Activated gamma-delta T cell treated with anti-CD3 and anti-CD28 coated beads, Interleukin-2, amount 50 U/mL, for 16 hours (primary cell): ENCODE measurements at places on chromosomes 5 and 9.

- DNase-seq = no peak
Observed at GRCh38 chr9:106467113-106467864, 395.7 kb upstream of the ZNF462 start.

DNA sequence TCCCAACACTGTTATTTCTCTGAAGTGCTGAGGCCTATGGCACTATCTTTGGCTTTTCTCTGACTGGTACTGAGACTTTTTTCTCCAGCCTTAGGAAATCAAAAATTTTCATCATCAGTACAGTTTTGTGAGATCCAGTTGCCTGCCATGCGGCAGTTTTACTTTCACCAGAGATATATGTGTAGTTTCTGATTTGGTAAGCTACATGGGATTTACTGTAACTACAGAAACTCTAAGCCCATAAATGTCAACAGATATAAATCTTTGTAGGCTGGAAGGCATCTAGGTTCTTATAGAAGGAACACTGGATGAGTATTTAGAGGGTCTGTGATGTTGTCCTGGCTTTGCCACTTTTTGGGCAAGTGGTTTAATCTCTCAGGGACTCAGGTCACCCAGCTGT, 69.0 kb downstream of the DOCK2 start:
- DNase-seq = no peak

GRCh38 chr9:111263116-111263515, 66.9 kb downstream of the OR2K2 start:
- no peak for DNase-seq

DNA sequence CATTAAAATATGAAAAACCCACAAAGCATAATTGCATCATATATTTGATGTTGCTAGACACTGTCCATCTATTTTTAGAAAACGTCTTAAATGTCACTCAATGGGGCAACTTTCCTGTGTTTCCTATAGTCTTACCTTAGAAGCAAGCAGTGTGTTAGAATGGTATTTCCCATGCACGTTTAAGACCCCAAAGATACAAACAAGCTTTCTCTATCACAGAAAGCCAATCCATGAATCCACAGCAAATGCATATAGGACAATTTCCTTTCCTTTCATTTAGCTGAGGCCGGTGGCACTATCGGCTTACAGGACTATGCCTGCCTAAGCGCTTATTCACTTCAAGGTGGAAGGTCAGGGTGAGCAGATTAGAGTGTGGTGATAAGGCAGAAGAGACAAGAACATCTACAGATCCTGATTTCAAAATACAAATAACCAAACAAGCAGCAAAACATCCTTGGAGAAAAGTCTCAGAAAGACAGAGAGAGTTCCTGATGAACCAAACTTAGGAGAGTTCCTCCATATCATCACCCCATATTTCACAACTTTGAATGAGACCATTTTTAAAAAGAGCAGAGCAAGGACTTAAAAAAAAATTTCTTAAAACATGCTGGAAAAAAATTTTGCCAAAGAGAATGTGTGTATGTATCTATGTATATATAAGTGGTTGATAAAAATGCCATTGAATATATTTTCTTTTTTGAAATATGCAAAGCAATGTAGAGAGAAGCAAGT, 57.2 kb downstream of the MEF2C start:
- DNase-seq = no peak

DNA sequence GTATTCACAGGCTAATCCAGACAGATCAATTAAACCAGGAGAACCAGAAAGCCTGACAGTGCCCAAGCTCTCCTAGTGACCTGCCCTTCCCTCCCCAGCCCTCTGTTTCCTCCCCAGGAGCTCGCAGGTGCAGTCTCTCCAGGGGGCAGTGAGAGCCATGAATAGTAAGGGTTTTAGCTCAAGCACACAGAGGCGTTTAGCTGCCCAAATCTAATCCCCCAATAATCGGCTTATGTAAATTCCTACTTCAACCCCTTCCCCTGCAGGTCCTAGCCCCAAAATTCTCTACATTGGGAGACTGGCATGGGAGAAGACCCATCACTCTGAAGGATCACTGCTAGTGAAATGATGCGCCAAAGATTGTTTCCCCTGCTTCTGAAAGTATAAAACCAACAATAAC, 10.5 kb upstream of the TAL2 start:
- DNase-seq = no peak

DNA sequence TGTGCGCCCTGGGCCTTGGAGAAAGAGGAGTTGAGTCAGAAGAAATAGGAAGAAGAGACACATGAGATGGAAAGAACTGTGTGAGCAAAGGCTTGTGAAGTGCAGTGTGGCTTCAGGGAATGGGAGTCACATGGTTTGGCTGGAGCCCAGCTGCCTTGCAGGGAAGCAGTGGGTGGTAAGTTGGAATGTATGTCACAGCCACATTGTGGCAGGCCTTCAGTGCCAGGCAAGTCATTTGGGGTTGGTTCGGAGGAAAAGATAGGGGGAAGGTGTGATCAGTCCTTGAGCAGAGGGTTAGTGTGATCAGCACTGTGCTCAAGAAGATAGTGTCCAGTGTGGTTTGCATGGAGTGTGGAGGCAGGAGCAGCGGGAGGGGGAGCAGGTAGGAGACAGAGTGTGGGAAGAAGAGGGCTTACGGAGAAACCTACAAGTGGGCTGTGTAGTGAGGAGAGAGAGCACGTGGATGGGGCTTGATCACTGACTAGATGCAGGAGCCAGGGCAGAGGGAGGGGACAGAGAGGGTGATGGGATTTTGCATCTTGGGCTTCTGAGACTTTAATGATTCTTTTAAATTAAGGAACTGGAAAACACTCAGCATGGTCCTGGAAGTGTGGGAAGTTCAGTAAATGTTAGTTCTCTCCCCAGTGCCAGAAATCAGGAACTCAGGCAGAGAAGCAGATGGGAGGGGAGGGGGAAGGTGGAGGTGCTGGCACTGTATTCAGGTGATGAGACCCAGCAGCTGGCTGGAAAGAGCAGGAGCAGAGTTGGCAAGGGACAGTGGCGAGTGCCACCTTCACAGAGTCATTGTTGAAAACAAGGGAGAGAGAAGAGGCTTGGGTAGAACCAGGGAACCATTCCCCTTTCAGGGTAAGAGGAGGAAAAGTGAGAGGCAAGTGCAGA, 46.6 kb downstream of the ARHGAP26 start:
- DNase-seq = no peak

DNA sequence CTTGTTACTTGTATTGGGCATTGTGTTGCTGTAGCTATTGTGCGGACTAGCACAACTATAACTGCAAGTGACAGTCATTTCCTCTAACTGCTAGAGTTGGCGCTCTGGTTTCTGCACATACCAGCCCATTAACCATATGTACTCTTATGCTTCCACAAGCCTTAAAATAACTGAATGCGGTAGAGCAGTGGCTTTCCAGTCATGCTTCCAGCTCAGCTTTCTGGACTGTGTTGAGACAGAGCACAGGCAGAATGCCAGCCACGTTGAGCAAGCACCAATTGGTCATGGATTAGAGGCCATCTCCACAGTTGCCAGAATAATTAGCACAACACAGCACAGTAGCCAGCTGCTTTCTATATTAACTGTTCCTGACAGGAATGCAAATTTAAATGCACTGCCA, 12.2 kb downstream of the INVS start:
- DNase-seq = no peak

DNA sequence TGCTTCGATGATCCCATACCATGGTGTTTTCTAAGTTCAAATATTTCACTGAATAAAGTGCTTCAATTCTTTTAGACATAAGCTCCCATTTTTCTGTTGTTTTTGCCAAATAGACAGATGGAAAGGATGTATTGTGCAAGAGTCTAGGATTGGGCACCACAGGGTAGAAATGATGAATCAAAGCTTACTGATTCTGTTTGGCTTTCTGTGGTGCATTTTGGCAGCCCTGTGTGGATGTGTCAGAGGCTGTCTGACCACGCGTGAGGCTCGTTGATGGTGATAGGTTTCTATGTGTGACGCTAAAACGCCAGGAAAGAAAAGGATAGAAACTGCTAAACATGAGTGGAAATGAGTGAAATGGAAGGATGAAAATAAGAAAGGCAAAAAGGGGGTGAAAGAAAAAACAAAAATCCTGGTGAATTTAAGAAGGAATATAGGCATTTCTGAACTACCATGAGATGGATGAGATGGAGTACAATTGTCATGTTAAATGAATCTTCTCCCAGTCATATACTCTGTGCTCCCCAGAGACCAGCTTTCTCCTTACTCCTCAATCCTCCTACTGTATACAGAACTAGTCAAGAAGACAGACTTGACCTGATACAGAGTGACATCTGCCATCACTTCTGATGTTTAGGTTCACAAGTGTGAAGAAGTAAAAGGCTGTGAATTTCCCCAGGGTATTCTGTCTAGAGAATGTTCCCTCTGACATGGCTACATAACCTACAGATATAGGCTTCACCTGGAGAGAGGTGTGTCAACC, 54.4 kb downstream of the ANKH start:
- DNase-seq = no peak

GRCh38 chr5:154782326-154782725, 27.1 kb downstream of the LARP1 start:
- DNase-seq = no peak

GRCh38 chr5:134249469-134250379, 23.9 kb upstream of the PPP2CA start:
- no peak for DNase-seq

GRCh38 chr5:73519531-73520283, 21.5 kb downstream of the BTF3 start:
- peak; percentile 52 for DNase-seq

DNA sequence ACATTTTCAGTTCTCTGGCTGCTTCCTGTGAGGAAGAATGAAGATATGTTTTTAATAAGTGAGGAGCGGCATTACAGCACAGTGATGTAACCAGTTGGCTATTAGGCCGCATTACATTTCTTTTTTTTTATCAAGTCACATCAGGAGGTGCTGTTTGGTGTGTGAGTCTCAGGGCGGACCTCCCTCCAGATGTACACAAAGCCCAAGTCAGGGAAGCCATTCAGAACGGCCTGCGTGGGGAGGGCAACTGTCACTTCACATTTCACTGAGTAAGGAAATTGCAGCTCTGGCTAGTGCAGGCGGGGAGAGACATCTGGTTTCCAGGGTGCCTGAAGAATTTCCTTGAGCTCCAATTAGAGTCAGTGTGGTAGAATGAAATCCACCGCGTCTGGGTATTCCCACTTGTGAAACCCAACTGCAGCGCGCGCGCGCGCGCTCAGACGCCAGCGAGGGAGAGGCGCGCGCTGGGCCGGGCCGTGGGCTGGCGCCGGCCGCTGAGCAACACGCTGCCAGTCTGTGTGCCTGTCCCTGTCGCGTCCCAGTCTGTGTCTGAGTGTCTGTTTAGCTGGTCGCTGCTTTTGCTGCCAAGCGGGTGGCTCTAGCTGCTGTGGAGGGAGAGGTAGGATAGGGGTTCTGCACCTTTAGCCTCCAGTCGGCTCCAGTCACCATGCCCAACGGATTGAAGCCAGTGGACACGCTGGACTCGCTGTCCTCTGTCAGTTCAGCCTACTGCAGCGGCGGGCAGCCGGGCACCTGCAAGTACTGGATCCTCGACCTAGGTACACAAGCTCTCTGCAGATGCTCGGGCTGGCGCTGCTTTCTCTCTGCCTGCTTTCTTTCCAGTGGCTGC, 140.8 kb upstream of the OTULINL start:
- DNase-seq = no peak
